ENCODE measurements at places on chromosomes 16 and 17.
A peak's percentile ranks its signal among the peaks of the same experiment; 100 is the strongest.

GRCh38 chr17:48601539-48602425, 3.0 kb downstream of the HOXB6 start:
- no peak for DNase-seq

DNA sequence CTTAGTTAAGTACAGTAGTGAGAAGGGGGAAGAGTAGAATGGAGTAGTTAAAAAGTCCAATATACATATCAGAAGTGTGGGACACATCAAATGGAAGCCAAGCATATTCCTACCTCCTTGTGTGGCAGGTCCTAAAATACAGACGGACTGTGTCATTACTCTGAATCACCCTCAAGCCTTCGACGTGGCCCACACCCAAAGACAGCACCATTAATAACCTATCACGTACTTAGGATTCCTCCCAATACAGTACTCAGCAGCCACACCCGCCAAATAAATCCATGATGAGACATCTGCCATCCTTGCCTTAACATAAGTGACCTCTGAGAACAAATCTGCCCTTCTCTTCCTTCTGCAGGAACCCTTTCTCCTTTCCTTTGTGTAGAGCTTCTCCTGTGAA, 38.9 kb downstream of the UBE2G1 start:
- no peak for DNase-seq

DNA sequence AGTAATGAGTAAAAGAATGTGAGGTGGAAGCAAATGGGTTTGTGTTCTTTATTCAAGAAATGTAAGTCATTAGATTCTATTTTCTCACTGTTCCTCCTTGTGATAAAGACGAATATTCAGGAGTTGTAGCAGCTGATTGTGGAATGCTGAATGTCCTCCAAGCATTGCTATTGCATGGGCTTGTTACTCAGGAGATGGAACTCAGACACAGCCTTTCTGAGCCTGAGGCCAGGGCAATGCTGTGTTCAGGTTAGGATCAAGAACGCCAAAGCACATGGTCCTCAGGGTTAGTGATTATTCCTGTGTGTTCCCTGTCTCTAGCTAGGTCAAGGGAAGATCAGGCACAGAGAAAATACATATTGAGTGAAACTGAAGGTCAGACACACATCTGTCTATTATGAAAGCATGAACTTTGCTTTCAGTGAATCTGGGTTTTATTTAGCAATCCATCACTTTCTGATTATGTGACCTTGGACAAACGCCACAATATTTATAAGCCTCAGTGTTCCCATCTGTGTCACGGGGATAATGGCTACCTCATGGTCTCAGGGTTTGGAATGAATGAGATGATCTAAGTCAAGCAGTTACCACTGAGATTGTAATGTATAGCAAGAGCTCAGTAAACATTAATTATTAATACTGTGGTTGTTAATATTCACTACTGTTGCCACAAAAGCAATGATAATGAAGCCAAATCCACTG, 426.8 kb upstream of the DYNLRB2 start:
- DNase-seq, result no peak

- no peak for DNase-seq
Measured at GRCh38 chr17:12995106-12995895, 22.5 kb downstream of the ELAC2 start.

- DNase-seq, result no peak
Measured at GRCh38 chr16:46618516-46618915, 2.7 kb downstream of the SHCBP1 start.

DNA sequence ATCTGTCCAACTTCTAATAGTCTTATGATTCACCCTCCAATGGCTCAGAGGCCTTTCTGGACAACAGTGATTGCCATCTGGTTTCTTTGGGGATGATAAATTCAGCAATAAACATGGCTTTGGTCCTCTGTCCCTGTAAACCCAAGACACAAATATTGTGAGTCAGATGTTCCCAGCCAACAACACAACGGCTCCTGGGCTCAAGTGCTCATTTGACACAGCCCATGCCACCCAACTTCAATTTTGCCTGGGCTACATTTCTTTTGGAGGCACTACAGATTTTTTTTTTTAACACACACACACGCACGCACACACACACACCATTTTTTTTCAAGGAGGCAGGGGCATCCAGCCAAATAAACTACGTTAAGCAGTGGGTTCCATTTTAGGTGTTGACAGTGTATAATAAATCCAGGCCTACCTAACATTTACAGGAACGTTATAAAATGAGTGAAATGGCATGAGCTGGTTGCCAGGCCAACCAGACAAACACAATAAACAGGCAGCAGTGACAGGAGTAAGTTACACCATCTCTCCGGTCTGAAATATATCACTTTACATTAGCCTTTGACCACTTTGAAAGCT, 939.9 kb upstream of the SOX9 start:
- DNase-seq, result no peak

GRCh38 chr16:55406651-55407050, 72.3 kb upstream of the MMP2 start:
- no peak for DNase-seq

- peak; percentile 98 for DNase-seq
Measured at GRCh38 chr17:78214016-78214705, at the start of gene BIRC5. TSS of gene BIRC5 (plus strand) at chr17:78214253. CDS start at chr17:78214317, 64 bp downstream.

DNA sequence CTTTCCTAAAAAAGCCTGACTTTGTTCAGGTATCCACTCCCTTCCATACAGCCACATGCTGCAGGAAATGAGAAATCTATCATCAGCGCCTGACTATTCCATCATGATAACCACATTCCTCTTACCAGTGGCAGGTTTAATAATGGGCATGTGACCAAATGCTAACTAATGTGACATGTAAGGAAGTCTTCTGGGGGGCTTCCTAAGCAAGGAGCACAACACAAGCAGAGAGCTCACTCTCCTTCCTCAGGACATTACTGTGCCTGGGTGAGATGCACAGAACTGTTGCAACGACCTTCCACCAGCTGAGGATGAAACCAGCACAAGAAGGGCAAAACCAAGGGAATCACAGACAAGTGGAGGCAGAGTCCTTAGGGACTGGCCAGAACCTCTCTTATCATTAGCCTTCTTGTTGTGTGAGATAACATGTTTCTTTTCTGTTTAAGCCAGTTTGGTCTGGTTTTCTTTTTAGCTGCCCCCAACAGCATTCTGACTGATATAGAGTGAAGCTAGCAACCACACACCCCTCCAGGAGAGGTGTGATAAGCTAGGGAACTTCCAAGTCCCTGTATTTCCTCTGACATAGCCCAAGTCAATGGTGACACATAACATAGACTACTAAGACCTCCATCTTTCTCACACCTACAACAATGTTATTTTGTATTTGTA, 16.9 kb downstream of the MYO1D start:
- DNase-seq, result no peak

All from neural progenitor cell (in vitro differentiated cells).